ENCODE measurements at places on chromosomes 2 and 18.

DNA sequence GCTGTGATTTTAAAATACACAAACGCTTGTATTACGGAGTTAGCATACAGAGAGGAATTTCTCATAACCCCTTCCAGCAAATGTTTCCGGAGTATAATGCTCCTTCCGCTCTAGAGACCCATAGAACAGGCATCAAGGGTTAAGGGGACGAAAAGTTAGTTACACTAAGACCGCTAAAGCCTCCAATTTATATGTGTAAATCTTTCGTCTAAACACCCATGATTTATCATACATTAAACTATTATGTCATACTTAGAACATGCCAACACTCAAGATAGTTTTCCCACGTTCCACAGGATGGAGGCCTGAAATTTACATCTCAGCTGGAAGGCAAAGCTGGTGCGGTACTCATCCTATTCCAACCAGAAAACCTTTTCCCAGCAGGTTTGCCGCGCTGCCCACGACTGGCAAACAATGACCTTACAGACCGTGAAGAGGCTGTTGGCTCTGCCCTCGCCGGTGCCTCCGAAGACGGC lies 650 bp downstream of the ORMDL1 start:
- no peak for DNase-seq

- DNase-seq: peak; percentile 46
Observed at GRCh38 chr2:191927319-191927867, 80.5 kb upstream of the CAVIN2 start.

- no peak for DNase-seq
Observed at GRCh38 chr2:156147594-156148330, 184.8 kb downstream of the NR4A2 start.

DNA sequence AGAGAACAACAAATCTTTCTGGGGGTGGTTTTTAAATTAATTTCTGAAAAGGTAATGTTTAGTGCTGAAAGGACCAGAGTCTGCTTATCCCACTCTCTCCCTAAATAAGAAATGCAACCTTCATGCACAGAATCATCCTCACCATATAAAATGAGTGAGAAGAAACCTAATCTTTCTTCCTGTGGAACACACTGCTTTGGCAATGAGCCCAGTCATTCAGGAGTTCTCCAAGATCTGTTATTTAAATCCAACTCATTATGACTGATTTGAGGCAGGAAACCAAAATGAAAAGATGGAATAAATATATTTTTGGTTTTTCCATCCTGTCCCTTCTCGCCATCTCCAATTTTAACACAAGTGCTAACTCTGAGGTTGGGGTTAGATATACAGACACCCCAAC lies 228.3 kb downstream of the SRBD1 start:
- DNase-seq: no peak

GRCh38 chr2:96538487-96539214 lies 2.1 kb downstream of the ARID5A start:
- DNase-seq: no peak

DNA sequence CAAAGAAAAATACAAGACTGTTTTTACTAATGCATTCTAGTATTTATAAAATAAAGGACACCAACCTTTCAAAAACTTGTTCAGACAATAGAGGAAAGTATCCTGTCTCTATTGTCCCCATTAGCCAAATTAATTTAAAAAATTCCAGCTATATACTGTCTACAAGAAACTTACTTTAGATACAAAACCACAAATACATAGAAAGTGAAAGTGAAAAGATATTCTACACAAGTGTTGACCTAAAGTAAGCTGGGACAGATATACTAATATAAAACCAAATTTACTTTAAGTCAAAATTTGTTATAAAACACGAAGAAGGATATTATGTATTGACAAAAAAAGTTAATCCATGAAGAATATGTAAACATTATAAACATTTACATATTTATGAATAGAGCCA lies 893.3 kb upstream of the TMEFF2 start:
- DNase-seq: no peak

GRCh38 chr18:34631093-34631966 lies 78.8 kb upstream of the DTNA start:
- DNase-seq: no peak

GRCh38 chr2:173652767-173653431 lies 298.2 kb downstream of the CDCA7 start:
- peak; percentile 85 for DNase-seq

DNA sequence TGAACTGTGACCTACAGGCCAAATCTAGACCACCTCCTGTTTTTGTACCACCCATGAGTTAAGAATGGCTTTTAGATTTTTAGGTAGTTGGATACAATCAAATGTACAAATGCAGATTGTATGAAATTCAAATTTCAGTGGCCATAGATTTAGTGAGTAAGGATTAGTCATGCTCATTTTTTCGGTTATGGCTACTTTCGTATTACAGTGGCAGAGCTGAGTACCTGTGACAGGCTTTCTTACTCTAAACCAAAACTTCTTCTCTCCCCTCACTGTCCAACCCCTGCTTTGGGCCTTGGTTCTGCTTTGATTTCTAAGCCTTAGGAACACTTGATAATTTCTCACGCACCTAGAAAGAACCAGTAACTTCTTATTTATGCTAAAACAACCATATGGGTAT lies 82.1 kb downstream of the CDC42EP3 start:
- DNase-seq: no peak

DNA sequence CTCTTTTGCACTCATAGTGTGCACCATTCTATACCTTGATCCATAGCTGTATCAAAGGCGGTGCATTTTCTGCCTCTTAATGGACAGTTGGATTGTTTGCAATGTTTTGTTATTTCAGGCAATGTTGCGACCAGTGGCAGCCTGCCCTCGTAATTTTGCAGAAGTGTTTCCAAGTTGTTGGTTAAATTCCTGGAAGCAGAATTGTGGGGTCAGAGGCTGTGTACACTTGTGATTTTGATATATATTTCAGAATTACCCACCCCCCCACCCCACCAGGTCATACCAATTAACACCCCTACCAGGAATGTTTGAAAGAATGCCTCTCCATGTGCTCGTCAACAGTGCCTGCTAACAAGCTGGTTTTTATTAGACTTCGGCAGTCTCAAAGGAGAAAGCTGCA lies 32.4 kb upstream of the IL1R1 start:
- DNase-seq: no peak

DNA sequence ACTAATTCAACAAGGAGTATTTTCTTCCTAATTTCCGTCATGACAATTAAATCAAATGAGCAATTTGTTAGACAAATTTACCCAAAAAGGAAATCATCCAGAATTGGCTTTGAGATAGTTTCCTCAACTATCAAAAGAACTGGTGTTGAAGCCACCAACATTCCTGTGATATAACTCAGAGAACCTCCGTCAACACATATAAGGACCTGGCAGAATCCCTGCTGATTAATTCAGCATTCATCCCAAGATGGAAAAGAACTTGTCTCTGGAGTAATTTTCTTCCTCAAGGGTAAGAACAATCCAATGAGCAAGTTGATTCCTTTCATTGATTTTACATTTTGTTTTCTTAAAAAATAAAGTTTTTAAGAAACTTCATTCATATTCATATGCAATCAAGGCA lies 62.0 kb downstream of the MBD2 start:
- DNase-seq: no peak

- DNase-seq: no peak
Observed at GRCh38 chr2:165969227-165969626, 15.7 kb upstream of the TTC21B start.

DNA sequence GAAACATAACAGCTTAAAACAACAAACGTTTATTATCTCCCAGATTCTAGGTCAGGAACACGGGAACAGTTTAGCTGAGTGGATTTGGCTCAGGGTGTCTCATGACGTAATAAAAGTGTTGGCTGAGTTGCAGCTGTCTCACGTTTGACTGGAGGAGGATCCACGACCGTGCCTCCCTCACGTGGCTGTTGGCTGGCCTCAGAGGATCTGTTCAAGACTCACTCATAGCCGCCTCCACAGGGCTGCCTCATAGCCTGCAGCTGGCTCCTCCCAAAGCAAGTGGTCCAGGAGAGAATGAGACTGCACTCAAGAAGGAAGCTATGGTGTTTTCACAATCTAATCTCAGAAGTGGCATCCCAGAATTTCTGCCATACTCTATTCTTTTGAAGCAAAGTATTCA lies 167.1 kb downstream of the RPRM start:
- no peak for DNase-seq

DNA sequence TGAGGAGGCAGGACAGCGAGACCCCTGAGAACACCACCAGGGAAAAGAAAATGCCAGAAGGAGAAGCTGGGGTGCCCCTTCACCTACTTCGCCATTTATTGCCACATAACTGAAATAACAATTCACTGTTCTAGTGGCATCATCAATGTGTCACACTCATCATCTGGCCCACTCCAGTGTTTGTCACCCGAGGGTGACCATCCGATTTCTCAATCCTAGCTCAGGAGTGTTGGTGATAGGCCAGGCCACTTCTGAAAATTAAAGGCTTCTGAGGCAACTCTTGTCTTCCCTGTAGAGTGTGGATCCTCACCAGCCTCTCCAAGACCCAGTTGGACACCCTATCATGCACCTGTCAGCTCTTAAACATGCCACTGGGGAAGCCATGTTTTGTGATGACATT lies 62.9 kb upstream of the BZW1 start:
- DNase-seq: no peak

DNA sequence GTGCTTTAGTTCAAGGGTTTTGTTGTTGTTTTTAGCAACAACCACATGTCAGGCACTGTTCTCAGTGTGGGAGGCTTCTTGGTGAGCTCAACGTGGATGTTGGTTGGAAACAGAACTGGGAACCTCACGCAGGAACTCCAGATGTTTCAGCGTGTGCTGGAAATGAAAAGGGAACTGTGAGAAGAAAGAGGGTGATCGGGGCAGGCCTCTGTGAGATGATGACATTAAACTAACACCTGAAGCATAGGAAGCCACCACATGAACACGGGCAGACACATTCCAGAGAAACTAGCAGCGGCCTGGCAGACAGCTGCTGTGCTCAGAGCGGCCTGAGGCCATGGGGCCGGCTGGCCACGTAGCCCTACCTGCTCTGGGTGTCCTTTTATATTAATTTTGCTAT lies 66.4 kb downstream of the COA5 start:
- DNase-seq: no peak

DNA sequence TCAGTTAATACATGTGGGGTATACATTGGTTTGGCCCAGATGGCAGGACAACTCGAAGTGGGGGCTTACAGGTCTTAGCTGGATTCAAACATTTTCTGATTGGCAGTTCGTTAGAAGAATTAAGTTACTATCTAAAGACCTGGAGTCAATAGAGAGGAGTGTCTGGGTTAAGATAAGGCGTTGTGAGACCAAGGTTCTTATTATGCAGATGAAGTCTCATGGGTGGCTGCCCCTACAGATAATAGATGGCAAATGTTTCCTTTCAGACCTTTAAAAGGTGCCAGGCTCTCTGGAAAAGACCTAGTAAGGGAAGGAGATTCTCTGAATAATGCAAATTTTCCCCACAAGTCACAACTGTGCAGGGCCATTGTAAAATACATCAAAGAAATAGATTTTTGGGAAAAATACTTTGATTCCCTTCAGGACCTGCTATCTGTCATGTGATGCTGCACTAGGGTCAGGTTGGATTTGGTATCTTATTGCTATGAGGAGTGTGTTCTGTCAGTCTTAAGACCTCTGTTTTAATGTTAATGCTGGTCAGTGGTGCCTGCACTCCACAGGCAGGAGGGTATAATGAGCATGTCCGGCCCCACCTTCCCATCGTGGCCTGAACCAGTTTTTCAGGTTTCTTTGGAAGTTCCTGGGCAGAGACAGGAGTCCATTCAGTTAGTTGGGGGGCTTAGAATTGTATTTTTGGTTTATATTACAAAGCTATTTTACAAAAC lies 14.3 kb upstream of the MC5R start:
- no peak for DNase-seq

DNA sequence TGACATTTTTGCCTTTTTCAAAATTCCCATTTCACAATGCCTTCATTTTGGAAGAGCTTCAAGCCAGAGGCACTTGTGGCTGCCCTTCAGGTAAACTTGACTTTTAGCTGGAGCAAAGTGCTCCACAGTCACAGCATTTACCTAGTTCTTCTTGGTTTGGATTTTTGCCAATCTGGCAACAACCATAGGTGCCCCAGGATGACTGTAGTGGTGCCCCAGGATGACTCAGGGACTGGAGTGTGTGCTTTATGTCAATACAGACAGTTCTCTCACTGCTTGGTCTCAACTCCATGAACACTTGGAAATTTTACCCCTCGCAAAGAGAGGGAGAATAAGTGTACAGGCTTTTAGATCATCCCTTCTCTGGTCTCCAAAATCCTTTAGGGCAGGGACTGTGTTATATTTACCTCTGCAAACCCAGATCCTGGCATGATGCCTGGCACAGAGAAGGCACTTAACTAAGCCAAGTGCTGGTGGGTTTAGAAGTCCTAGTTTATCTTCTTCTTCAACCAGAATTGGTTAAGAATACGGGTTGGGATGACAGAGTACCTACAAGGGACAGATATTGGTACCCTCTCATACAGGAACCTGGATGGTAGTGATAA lies 15.3 kb upstream of the PTPN4 start:
- no peak for DNase-seq

- DNase-seq: no peak
Observed at GRCh38 chr2:44744961-44745892, 196.3 kb upstream of the SIX3 start.

- DNase-seq: no peak
Observed at GRCh38 chr2:205408696-205409095, 273.6 kb upstream of the NRP2 start.

DNA sequence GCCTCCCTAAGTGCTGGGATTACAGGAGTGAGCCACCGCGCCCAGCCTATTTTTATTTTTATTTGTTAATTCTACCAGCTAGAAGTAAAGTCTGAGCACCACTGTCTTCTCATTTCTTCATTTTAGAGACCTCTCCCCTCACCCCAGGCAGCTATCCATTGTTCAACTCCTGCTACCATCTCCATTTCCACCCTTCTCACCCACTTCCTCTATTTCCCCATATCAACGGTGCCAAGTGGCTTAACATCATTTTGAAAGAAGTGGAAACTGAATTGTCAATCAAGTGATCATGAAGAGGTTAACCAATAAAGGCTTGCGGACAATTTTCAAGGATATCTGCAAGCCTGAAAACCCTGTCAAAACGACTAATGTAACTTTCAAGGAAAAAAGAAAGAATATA lies 323.1 kb downstream of the NBAS start:
- DNase-seq: no peak

DNA sequence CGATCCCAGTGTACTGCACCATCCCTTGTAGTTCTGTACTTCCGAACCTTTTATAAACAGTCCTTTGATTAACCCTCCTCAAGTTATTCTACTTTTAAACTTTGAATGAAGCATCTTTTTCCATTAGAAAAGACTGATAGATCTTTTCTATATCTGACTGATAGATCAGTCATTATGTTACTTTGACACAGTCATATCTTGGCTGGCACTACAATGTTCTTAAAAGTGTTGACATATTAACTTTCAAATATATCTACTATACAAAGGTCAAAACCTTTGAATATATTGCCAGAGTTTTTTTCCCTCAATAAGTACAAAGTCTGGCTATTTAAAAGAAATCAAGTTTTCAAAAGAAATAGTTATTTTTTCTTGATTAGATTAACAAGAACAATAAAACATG lies 35.4 kb upstream of the NABP1 start:
- no peak for DNase-seq

DNA sequence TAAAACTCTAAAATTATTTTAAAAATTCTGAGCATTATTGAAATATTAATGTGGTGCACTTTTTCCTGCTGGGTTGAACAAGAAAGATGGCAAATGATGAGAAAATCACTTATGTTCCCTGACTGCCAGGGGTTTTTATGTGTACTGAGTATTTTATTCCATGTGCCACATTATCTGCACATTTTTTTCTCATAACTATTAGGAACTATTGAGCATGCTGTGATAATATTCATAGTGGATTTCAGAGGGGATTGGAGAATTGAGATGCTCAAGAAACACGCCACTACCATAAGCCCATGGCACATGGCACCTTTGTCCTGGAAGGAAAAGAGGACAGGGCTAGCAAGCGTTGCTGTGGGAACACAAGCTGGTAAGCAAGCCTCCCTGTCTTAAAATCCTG lies 478.5 kb upstream of the GYPC start:
- DNase-seq: no peak
